Activated CD8-positive, alpha-beta memory T cell treated with anti-CD3 and anti-CD28 coated beads for 1 hour (primary cell): ENCODE measurements at places on chromosomes 6 and 20.

GRCh38 chr20:63752411-63753101 lies 13.0 kb downstream of the SLC2A4RG start:
- no peak for DNase-seq

DNA sequence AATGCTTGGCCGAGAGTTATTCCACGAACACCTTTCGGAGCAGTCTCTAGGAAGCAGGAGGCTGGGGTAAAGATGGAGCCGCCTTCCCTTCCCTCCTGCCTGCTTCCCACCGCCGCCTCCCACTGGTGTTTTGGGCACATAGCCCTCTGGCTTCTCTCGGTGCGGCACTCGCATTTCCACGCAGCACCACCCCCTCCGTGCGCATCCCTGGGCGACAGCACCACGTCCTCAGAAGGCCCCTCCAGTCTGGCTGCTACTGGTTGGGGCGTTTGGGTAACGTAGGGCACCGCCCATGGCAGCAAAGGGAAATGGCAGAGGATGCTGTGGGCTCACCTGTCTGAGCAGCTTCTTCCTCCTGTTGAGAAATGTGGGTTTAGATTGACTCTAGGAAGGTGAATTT lies 2.4 kb downstream of the COL20A1 start:
- DNase-seq = no peak

GRCh38 chr6:138105880-138106664 lies 1.1 kb downstream of the PERP start:
- DNase-seq = no peak

DNA sequence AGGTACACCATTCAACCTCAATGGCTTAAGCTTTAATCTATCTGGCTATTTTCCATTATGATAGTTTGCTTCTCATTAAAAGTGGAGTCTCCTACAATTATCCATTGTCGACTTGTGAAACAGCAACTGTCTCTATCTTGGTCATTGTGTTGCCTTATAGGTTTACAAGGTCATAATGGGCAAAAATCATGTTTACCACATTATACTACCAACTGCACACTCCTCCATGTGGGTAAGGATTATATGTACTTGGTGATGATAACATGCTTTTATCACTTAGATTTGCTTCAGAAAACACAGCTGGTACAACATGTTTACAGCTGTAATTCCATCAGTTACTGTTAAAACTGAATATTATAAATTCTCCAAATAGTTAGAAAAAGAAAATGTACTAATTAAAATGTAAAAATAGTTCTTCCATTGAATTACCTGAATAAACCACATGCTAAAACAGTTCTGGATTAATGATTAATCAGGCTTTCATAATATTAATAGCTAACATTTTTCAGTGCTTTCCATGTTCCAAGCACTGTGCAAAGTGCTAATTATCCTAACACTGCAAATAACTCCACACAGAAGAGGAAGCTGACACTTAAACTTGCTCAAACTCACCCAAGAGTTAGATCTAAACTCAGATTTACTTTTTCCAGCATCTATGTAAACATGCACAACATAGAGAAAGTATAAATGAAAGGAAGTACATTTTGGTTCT lies 96.7 kb downstream of the OGFRL1 start:
- DNase-seq = no peak

GRCh38 chr6:108156180-108156937 lies 9.5 kb upstream of the NR2E1 start:
- no peak for DNase-seq

- no peak for DNase-seq
These were observed 40.9 kb downstream of the CDH22 start for GRCh38 chr20:46267108-46268105.

DNA sequence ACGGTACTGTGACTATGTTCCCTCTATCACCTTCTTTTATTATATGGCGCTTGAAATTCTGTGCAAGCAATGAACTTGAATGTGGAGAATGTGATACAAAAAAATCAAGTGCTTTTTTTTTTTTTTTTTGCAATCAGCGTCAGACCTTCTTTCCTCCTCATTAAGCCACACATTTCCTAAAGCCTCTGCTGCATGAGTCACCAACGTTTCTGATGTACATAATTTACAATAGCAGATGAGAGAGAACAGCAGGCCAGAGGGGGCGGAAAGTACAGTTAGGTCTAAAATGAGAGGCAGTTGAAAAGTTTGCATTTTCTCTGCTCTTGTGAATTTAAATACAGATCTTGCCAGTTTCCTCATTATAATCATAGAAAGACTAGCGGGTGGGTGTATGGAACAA lies 114.6 kb upstream of the RIPOR2 start:
- no peak for DNase-seq

- no peak for DNase-seq
These were observed 5.0 kb upstream of the MYT1 start for GRCh38 chr20:64159286-64159680.

- DNase-seq = no peak
These were observed 52.8 kb upstream of the VSTM2L start for GRCh38 chr20:37850036-37850592.

DNA sequence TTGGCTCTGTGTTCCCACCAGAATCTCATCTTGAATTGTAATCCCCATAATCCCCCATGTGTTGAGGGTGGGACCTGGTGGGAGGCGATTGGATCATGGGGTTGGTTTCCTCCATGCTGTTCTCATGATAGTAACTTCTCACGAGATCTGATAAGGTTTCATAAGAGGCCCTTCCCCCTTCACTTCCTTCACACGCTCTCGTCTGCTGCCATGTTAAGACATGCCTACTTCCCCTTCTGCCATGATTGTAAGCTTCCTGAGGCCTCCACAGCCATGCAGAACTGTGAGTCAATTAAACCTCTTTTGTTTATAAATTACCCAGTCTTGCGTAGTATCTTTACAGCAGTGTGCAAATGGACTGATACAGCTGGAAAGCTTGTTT lies 90.0 kb downstream of the ELOVL5 start:
- no peak for DNase-seq

- DNase-seq = no peak
These were observed 65.8 kb downstream of the BTBD9 start for GRCh38 chr6:38573801-38574395.

DNA sequence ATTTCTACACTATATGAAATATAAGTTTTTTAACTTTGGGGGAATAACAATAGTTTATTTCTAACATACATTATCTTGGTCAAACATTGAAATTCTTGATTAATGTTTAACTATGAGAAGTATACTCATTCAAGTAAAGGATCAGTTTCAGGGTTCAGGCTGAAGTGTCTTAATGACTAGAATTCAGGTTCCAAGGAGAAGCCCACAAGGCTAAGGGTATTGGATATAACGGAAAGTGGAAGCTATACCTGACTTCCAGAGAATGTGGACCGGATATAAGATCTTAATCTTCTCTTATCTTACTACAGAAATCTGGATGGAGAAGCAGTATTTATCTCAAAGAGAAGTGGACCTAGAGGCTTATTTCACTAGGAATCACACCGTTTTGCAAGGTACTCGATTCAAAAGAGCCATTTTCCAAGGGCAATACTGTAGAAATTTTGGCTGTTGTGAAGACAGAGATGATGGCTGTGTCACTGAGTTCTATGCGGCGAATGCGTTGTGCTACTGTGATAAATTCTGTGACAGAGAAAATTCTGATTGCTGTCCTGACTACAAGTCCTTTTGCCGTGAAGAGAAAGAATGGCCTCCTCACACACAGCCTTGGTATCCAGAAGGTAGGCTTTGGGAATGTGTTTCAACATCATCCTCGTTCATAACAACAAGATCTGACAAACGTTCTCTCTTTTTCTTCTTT lies at the start of gene TINAG:
Gene TINAG (plus strand): TSS at position 153 of the 697 bp plus-strand sequence. CDS start 110 bp downstream, at position 263.
- DNase-seq = no peak

DNA sequence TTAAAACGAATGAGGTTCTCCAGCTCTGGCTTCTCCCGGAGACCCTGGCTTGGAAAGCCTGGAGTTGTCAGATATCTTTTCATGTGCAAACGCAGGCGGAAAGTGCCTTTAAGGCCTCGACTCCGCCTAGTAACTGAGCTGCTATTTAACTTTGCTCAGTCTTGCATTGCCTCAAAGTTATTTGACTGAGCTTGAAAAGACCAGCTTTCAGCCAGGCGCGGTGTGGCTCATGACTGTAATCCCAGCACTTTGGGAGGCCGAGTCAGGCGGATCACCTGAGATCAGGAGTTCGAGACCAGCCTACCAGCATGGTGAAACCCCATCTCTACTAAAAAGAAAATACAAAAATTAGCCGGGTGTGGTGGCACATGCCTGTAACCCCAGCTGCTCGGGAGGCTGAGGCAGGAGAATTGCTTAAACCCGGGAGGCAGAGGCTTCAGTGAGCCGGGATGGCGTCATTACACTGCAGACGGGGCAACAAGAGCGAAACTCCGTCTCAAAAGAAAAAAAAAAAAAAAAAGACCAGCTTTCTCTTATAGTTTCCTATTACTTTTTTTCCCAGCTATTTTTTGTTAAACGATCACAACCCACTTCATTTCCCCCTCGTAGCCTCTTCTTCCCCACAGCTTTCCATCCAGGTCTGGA lies 1.9 kb downstream of the GCNT2 start:
- no peak for DNase-seq

DNA sequence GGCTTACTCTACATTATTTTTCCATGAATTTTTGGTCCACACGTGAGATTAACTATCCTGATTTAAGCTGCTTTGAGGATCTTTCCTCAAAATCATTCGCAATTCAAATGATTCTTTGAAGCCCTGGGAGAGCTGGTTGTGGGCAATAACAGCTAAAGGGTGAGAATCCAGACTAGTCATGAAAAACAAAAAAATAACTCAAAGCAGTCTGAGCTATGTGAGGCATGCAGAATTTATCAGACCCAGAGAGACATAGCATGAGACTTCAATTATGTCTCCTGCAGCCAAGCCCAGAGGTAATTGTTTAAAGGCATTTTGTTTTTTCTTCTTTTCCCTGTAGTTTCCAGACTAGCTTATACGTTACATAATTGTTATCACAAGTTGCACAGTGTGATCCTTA lies 517.3 kb upstream of the PTCHD4 start:
- DNase-seq = no peak

DNA sequence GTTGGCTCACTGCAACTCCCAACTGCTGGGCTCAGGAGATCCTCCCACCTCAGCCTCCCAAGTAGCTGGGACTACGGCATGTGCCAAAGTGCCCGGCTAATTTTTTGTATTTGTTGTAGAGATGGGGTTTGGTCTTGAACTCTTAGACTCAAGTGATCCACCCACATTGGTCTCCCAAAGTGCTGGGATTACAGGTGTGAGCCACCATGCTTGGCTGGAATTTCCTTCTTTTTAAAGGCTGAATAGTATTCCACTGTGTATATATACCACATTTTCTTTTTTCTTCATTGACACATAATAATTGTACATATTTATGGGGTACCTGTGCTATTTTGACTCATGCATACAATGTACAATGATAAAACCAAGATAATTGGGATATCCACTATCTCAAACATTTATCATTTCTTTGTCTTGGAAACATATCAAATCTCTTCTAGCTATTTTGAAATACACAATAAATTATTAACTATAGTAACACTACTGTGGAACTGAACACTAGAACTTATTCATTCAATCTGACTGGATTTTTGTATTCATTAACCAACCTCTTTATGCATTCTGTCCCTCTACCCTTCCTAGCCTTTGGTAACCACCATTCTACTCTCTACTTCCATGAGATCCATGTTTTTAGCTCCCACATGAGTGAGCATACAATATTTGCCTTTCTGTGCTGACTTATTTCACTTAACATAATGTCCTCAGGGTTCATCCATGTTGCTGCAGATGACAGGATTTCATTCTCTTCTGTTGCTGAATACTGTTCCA lies 7.8 kb downstream of the MDC1 start:
- no peak for DNase-seq

- DNase-seq = no peak
These were observed 76.1 kb upstream of the GPR6 start for GRCh38 chr6:109901976-109902375.

- DNase-seq = no peak
These were observed 756 bp downstream of the MOXD1 start for GRCh38 chr6:132400555-132400882.

- no peak for DNase-seq
These were observed 107.4 kb downstream of the TRIM27 start for GRCh38 chr6:28816339-28816908.

DNA sequence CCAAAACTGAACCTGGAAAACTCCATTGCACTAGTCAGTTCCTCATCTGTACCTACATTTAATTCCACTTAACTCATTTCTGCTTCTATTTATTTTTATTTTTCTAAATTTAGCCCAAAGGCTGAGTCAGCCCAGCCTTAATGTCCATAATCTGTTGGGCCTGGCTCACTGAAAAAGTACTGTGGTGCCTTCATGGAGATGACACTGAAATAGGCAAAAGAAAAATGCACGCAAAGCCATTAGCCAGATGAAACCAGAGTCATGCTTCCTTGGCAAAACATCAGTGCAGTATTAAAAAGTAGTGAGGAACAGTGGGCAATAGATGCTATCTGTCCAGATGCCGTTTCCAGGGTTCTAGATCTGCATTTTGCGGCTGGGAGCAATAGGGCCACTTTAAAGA lies 14.7 kb upstream of the PLCB4 start:
- no peak for DNase-seq

GRCh38 chr20:20480126-20480525 lies 112.2 kb downstream of the INSM1 start:
- DNase-seq = no peak

DNA sequence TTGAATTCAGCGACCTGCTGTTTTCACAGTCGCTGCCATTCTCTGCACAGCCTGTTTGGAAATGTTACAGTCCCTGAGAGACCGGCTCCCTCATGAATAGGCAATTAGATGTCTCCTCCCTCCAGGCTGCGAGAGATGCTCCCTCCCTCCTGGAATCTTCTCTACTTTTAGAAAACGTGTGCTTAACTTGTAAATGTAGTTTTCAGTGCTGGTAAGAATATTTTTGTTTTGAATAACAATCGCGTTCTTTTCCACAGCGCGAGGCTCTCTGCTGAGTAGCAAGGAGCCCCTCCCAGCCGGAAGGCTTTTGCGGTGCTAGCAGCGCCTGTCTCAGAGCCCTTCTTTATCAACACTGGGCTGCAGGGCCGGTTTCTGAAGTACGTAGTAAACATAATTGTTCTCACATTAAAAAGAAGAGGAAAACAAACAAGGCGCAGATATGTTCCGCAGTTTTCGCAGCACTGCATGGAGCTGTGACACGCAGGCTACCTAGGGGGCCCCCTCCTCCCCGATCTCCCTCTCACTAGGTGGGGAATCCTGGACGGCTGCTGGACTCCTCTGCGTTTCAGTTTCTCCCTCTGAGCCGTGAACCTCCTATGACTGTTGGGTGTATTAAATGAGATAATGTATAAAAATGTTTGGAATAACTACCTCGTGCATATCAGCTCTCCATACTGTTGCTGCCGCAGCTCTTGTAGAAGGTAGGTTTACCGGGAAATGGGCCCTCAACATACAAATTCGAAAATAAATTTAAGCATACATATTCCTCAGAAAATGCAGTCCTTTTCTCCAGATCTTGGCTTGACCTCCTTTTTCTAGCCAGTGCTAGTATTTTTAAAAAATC lies 79.0 kb upstream of the SPACA1 start:
- no peak for DNase-seq
